Activated CD4-positive, alpha-beta T cell treated with anti-CD3 and anti-CD28 coated beads, Interleukin-10, Interleukin-2, amounts not matched to agents 100 ng/mL and 50 ng/mL, durations not matched to agents 16 hours and 8 hours (primary cell): ENCODE measurements at places on chromosomes 4 and X.

DNA sequence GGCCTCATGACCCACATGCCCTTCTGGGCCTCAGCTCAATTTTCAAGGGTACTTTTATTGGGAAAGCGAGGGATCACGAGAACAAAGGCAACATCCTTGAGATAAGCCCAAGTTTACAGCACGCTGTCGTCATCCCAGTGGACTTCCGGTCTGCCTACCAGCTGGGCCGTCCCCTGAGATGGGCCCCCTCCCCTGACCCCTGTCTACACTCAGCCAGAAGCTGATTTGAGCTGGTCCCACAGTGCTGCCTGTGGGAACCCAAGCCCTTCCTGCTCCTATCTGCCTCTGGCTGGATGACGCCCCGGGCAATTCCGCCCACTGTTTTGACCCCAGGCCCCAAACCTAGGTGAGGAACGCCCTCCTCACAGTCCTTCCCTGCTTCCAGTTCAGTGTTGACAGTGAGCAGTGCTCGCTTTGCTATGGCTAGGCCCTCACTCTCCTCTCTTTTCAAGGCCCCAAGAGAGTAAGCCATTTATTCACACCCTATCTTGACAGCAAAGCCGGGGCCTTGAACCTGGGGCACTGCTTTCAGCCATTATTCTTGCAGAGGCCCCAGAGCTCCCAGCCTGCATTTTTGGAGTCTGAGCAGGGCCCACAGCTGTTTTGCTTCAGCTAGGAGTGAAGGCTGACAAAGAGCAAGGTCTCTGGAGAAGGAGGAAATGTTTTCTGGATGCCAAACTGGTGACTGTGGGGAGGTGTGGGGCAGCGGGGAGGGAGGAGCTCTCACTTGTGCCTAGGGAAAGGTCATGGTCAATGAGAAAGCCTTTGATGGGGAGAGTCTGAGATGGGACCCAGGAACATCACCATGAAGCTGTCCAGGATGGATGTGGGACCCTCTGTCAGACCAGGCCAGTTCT, 164.6 kb upstream of the BCOR start:
- DNase-seq: no peak

GRCh38 chrX:20515841-20516461, 249.2 kb upstream of the RPS6KA3 start:
- peak; percentile 85 for DNase-seq

DNA sequence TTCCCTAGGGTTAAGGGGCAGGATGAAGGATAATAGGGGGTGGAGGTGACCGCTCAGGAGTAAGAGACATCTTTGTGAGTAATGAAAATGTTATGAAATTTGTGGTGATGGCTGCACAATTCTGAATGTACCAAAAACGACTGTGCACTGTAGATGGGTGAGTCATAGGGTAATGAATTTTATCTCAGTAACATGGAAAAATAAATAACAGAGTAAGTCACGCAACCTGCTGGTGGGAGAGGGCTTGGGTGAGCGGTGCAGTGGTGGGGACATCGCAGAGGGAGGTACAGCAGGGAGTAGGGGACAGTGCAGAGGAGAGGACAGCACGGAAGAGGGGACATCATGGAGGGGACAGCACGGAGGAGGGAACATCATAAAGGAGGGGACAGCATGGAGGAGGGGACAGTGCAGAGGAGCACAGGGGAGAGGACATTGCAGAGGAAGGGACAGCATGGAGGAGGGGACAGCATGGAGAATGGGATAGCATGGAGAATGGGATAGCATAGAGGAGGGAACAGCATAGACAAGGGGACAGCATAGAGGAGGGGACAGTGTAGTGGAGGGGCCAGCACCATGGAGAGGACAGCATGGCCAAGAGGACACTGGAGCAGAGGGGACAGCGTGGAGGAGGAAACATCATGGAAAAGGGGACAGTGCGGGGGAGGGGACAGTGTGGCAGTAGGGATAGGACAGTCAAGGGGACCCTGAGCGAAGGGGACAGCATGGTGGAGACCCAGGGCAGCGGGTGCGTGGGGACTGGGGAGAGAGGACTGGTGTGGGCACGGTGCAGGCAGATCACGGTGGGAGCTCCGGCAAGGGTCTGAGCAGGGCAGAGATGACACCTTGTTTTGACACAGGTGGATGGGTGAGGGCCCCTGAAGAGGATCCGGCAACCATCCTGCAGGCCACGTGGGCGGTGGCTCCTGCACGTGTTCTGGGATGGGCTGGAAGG, 68.5 kb upstream of the MXD4 start:
- no peak for DNase-seq

- DNase-seq: no peak
Measured at GRCh38 chr4:124783847-124784246, 71.3 kb upstream of the ANKRD50 start.

- DNase-seq: no peak
Measured at GRCh38 chr4:1039493-1040343, 28.3 kb downstream of the FGFRL1 start.

GRCh38 chrX:85309717-85310116, 65.9 kb downstream of the ZNF711 start:
- DNase-seq: peak; percentile 0

DNA sequence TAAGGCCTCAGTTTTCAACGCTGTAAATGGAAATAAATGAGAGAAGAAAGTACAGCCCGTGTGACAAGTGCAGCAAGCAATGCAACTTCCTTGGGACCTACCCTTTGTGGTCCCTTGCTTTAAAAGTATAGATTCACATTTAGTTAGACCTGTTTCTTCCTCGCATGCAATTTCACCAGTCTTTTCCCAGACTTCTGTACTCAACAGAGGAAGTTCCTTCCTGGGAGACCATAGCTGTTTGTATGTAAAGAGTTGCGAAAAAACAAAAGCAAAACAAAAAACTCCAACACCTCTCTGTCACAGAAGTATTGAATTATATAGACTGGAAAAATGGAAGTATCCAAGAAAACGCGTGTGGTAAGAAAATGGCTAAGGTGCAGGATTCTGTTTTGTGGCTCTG, 1.1 kb upstream of the IRF2 start:
- DNase-seq: no peak

- no peak for DNase-seq
Measured at GRCh38 chrX:15858051-15858450, 3.4 kb upstream of the AP1S2 start.

DNA sequence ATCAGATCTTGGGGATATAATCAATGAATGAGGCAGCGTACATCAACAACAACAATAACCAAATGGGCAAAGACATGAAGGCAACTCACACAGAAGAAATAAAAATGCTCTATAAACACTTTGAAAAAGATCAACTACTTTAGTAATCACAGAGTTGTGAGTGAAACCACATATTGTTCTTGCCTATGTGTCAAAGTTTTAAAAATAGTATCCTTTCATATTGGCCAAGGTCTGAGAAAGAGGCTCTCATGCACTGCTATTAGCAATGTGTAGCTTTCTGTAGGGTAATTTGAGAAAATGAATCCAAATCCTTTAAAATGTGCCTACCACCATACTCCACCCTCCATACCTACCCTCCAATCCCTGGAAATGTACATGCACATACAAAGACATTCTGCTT, 25.0 kb downstream of the COQ2 start:
- no peak for DNase-seq

DNA sequence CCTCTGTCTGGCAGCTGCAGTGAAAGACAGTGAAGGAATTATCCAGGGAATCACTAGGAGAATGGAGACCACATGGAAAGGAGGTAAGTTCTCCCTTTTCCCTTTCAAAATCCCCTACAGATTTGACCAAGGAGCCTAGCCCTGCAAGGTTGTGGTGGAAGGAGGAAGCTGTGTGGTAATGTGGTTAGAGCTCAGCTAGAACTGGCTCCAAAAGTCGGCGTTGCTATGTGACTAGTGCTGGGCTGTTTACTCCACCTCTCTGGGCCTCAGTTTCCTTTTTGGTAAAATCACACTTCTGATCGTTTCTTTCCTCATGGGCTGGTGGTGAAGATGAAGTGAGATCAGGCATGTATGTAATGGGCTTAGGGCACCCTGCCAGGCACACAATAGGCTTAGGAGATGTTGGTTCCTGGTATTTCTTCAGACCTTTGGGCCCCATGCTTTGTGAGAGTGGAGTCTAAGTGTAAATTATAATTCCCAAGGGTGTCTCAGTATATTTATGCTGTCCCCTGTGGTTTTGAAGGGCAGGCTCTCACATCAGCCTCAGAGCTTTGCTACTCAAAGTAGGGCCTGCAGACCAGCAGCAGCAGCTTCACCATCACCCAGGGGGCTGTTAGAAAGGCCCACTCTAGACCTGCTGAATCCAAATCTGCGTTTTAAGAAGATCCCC, 183.7 kb upstream of the BCOR start:
- peak; percentile 68 for DNase-seq

- DNase-seq: peak; percentile 51
Measured at GRCh38 chrX:150694738-150695410, 1.7 kb downstream of the MTMR1 start.

GRCh38 chrX:112678831-112679230, 907 bp downstream of the LHFPL1 start:
- no peak for DNase-seq

GRCh38 chrX:47814851-47815250, 21.9 kb upstream of the ZNF81 start:
- DNase-seq: no peak

DNA sequence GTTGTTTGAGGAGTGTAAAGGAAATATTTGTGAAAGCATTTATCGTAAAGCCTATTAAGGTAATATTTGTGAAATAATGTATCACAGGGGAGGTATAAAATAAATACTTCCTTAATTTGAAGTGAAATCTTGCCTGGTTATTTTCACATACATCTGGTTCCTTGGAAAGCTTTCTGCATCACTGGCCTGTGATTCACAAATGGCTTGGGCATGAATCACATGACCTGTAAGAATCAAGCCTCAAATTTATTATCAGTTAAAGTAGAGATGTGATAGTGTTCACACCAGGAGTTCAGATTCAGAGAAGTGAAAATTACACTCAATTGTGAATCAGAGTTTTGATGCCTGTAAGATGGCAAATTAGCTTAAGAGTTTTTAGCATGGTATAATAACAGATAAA, 1911.4 kb downstream of the STIM2 start:
- DNase-seq: no peak

GRCh38 chr4:10063544-10064300, 42.4 kb upstream of the SLC2A9 start:
- DNase-seq: no peak

DNA sequence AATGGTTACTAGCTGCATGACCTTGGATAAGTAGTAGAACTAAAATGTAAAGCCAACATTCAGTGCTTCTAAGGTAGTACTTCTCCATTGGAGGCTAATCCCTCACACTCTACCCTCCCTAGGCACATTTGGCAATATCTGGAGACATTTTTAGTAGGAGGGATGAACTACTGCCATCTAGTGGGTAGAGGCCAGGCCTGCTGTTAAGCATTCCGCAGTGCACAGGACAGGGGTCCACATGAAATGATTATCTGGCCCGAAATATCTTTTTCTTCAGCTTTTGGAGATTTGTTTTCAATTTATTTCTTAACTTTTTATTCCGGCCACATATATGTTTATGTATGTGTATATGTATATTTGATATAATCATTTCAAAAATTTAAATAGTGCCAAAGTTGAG, 36.0 kb upstream of the SPANXC start:
- peak; percentile 49 for DNase-seq

- no peak for DNase-seq
Measured at GRCh38 chr4:79476196-79476595, 68.2 kb upstream of the GK2 start.

DNA sequence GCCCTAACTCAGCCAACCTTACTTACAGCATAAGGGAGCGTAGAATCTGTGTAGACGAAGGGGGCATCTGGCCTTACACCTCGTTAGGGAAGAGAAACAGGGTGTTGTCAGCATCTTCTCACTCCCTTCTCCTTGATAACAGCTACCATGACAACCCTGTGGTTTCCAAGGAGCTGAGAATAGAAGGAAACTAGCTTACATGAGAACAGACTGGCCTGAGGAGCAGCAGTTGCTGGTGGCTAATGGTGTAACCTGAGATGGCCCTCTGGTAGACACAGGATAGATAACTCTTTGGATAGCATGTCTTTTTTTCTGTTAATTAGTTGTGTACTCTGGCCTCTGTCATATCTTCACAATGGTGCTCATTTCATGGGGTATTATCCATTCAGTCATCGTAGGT, 14.6 kb downstream of the PLP1 start:
- no peak for DNase-seq

DNA sequence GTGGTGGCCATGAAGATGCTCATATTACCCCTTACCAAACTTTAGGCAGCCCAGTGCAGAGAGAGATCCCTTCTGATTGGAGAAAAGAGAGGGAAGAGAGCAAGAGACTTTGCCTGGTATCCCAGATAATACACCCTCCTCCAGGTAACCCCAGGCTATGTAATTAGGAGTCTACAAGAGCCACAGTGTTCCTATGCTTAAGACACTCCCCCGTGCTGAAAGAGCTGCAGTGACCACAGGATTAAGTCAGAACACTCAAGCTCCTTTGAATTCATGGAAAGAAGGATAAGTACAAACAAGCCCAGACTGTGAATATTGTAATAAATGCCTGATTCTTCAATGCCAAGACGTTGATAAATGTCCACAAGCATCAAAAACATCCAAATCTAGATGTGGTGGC, 41.4 kb downstream of the PABPC4L start:
- DNase-seq: no peak

DNA sequence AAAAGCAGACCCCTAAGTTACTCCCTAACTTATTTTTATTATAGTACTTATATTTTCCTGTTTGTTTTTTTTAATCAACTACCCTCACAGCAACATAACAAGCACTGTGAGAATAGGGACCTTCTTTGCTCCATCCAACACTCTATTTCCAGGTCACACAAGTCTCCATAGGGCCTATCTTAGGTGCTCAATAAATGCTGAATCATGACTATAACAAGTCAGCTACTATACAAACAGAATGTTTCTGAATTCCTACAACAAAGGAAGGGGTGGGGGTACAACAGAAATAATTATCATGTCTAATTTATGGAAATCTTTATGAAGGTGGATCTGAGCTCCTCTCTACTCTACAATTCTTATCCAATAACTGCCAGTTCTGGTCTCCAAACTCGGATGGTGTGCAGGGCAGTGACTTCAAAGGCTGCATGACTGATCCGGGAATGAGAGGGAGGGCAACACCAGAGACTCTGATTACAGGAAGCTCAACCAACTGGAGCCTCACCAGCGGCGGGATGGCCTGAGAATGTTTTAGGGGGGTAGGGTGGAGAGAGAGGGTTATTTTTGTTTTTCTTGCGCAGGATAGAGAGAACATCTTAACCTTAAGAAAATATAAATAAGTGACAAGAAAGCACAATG, 71.1 kb downstream of the HADH start:
- DNase-seq: no peak

- DNase-seq: no peak
Measured at GRCh38 chrX:49270249-49270921, 792 bp downstream of the PPP1R3F start.

GRCh38 chr4:183261953-183262775, 57.9 kb downstream of the CLDN22 start:
- DNase-seq: peak; percentile 80

- no peak for DNase-seq
Measured at GRCh38 chrX:20393944-20394343, 127.2 kb upstream of the RPS6KA3 start.

DNA sequence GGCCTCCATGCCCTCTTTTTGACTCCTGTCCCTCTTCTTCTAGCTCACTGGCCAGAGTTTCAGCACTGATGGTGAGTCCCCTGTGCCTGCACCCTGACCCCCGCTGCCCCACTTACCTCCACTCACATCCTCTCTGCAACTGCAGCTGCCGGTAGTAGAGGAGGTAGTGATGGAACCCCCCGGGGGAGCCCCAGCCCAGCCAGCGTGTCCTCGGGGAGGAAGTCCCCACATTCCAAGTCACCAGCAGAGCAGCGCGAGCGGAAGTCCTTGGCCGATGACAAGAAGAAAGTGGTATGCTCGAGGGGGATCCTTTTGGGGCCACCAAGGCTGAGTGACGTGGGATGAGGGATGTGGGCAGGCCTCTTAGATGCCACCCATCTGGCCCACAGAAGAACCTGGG, 5.8 kb downstream of the ARAF start:
- no peak for DNase-seq

GRCh38 chrX:154742613-154743012, 8.3 kb downstream of the GAB3 start:
- no peak for DNase-seq
